Fibroblast of skin of right quadriceps (primary cell): ENCODE measurements at places on chromosomes 12 and 14.
A peak's percentile ranks its signal among the peaks of the same experiment; 100 is the strongest.

GRCh38 chr12:67436230-67436629 is 167.1 kb downstream of the CAND1 start:
- DNase-seq: no peak

DNA sequence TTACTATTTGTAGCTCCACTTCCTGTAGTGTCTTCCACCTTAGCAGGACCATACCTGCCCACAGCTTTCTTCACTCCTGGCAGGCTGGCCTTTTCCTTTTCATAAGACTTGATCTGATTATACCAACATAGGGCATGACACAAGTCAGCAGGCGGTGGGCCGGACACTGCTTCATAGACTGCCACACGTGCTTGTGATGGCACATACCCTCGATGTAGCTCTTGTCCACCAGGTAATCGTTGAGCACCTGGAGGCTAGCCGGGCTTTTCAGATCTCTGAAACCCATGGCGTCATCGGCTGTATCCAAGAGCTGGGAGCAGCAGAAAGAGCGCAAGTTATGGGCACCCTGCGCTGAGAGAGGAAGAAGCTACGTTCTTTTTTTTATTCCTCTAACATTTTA is 53.7 kb upstream of the TMEM263 start:
- DNase-seq: no peak

DNA sequence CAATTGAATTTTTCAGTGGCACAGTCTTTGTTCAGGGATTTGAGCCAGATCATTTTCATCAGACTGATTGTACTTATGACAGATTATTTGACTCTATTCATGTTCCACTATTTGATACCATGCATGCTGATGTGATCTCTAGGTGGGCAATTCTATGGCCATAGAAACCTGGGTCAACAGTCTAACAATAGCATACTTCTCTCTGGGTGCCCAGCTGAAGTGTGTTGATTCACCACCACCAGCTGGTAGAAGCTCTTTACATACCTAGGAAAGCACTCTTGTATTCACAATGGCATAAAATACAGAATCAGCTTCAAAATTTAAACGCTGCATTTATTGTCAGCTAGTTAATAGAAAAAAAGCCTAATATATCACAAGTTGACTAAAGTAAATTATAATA is 90.2 kb upstream of the TMTC2 start:
- DNase-seq: no peak

- no peak for DNase-seq
These were observed 46.3 kb upstream of the BCL11B start for GRCh38 chr14:99318091-99318958.

- DNase-seq: peak; percentile 18
These were observed 192.4 kb downstream of the FUT8 start for GRCh38 chr14:65604936-65605335.

DNA sequence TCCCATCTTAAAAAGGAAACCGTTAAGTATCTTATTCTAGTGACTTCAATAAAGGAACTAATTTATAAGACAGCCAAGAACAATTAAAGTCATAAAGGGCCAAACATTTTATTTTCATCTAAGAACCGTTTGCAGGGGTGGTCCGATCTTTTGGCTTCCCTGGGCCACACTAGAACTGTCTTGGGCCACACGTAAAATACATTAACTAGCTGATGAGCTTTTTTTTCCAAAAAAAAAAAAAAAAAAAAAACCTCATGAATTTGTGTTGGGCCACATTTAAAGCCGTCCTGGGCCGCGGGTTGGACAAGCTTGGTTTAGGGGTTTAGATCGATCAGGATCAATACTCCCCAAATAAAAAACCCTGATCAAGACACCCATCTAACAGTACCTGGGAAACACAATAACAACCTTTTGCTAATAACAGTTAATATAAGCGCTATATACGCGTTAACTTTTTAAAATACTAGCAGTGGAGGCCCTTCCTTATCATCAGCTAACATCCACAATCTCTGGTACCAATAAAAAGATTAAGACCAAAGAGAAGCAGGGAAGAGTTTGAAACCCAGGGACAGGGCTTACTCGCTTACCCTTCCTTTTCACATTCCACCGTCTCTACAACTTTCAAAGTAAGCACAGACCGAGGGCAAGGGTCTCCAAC is 1.1 kb downstream of the NAP1L1 start:
- no peak for DNase-seq

DNA sequence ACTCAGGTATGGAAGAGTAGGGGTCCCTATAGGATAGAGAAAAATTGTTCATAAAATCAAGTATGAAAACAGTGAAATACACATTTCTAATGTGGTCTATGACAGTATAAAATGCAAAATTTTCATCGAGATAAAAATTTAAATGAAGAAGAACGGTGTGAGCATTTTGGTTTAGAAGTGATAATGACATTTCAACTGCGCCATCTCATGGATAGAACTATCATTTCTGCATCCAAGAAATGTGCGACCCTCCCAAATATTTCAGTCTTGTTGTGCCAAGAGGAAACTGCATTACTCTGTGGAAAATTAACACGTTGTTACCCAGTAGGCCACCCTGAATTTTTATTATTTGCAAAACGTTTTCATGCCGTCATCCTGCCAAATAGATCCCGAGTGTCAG is 108.8 kb downstream of the CRACR2A start:
- no peak for DNase-seq

DNA sequence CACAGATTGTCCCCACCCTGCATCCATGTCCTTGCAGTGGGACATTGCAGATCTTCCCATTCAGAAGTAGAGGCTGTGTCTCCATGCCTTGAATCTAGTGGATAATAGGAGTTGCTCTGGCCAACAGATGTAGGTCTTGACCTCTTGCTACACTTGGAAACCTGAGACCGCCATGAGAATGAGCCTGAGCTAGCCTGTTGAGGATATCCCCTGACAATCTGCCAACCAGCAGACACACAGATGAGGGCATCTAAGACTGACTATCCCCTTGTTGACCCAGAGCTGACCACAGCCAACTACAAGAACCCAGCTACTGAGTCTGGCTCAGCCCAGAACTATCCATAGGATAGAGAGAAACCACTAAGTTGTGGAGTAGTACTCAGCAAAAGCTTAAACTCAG is 161.1 kb upstream of the NOS1 start:
- DNase-seq: no peak

DNA sequence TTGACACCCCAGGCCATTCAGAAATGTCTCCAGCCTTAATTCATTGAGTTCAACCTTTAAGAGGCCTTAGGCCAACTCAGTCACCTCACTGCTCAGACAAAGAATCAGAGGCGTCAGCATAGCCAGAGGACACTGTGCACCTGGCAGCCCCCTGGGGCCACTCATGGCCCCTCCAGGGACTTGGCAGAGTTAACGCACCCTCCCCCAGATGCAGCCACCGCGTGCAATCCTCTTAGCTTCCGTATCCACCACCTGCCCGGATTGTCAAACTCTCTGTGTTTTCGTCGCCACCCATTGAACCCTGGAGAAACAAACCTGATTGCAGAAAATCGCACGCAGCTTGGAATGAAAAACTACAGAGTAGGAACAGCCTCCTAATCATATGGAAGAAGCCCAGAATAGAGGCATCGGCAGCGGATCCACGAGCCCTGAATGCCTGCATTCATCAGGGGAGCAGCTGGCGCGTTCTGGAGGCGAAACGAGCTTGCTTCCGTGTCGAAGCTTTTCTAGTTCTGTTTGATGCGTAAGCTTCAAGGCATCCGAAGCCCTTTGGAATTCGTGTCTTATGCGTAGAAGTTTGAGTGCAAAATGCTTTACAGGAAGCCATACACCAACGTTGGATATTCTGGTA is 22.4 kb downstream of the BRI3BP start:
- no peak for DNase-seq

DNA sequence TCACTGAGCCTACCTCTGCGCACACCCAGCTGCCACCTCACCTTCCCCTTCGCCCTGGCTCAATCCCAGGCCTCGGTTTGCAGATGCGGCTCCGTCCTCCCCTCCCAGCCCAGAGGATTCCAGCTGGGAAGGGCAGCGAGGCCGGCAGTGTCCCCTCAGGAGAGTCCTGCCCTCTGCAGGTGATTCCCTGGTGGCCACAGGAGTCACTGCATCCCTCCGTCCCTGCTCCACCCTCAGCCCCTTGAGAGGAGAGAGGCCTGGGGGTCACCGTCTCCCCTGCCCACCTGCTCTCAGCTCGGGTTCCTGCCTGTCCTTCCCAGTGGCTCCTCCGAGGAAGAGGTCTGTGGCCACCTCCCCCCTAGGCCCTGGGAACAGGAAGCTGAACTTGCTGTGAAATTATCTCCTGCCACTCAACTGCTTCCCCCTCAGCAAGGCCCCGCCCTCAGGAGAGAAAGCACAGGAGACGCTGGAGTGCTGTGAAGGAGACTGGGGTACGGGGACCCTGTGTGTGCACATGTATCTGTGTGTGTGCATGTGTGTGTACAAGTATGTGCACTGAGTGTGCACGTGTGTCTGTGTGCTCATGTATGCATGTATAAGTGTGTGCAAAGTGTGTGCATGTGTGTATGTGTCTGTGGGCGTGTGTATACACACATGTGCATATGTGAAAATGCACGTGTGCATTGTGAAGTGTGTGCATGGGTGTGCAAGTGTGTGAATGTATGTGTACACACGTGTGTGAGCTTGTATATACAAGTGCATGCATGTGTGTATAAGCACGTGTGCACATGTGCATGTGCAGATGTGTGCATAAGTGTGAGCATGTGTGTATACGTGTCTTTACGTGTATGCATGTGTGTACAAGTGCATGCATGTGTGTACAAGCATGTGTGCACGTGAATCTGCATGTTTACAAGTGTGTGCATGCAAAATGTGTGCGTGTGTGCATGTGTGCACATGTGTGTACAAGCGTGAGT is 13.2 kb upstream of the GALNT9 start:
- no peak for DNase-seq

GRCh38 chr14:75896341-75896740 is 85.5 kb downstream of the TGFB3 start:
- no peak for DNase-seq

- no peak for DNase-seq
These were observed 851 bp downstream of the HSP90B1 start for GRCh38 chr12:103930787-103931735.

DNA sequence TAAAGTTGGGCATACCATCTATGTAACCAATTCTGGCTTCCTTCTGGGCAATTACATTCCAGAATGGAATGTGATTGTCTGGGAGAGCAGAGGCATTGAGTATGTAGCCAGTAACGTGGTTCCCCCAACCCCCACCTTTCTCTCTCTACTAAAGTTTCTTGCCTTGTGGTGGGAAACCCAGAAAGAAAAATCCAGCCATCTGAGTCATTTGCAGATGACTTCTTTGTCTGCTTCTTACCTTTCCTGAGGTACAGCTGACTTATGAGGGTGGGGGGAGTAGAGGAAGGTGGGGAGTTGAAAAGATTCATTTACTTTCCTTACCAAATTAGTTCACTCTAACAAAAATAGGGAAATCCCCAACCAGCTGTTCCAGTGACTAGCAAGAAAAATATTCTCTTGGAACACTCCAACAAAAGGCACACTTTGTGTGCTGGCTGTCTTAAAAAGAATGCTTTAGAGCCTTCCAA is 112.1 kb upstream of the FRMD6 start:
- peak; percentile 95 for DNase-seq

DNA sequence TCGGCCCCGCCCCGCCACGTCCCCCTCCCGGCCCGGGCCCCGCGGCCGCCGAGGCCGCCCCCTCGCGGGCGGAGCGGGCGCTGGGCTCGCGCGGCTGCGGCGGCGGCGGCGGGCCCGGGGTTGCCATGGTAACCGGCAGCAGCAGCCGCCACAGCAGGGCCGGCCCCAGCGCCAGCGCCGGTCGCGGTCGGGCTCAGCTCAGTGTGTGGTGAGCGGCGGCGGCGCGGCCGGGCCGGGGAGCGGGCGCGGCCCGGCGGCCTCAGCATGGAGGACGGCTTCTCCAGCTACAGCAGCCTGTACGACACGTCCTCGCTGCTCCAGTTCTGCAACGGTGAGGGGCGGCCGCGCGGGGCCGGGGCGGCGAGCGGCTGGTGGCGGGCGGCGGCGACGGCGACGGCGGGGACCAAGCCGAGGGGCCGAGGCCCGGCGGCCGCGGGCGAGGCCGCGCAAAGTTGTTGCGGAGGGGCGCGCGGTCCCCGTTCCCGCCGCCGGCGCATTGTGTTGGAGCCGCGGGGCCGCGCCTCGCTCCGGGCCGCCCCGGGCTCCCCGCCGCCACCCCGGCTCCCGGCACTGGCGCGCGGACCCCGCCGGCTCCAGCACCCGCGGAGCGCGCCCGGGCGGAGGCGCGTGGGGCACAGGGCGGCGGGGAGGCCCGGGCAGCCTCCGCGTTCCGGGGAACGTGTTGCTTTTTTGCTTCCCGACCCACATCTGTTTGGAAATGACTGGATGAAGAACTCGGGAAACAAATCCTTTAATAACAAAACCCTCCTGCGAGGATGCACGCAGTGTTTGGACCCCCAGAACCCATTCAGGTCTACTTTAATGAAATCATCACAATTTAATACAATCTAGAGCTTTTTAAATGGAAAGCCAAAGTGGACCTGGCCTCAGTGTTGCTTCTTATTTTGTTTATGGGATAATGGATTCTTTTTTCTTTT is at the start of gene EML1:
EML1 (plus strand) TSS at position 201 of the 938 bp plus-strand sequence; CDS start at position 265, 64 bp downstream.
- peak; percentile 86 for DNase-seq
